Left renal pelvis (tissue), 4 donors: ENCODE measurements at places on chromosomes 7 and 10. TPM values are rescaled to one million over a fixed set of nuclear protein-coding genes. Genes with fewer than 3 reads are reported as not detected.

The RBP3 gene
- 0.04 TPM for polyA plus RNA-seq

The ZNF727 gene
- 0.22 TPM for polyA plus RNA-seq

The FAM204A gene
- 63.8 TPM for polyA plus RNA-seq

The SH2D4B gene
- polyA plus RNA-seq, result 0.16 TPM

- no peak for DNase-seq
Measured at GRCh38 chr10:55858730-55859129, 502.3 kb downstream of the ZWINT start.

DNA sequence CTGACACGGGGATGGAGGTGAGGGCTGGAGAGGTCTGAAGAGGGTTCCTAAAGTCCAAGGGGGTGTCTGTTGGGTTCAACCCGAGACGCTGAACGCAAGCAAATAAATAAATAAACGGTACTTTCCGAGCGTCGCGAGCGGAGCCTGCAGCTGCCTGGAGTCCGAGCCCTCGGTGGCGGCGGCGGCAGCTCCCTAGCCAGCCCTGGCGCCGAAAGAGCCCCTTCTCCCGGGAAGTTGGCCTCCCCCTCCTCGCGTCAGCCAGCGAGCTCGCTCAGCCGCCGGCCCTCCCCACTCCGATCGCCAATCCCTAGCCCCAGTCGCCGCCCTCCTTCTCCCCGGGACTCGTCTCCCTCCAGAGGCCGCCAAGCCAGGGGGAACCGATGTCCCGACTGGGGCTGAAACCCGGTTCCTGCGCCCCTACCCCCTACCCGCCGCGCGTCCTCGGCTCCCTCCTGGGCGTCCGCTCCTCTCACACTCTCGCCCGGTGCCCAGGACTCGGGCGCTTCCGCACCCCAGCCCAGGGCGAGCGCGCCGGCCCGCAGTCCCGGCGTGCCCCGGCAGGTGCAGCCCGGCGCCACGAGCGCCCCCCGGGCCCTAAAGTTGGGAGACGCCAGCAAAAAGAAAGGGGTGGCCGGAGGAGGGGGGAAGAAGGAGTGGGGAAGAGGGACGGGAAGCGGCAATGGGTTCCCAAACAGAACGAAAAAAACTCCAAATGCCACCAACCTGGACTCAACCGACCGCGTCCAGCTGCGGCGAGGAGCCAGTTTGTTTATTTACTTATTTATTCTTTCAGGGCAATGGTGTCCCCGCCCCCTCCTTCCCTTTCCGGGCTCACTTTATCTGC, at the start of gene GFRA1:
Gene GFRA1, minus strand, starts transcription at position 767 of the 844 bp plus-strand sequence. CDS start 1,177 bp downstream, outside the sequence.
- DNase-seq, result no peak

DNA sequence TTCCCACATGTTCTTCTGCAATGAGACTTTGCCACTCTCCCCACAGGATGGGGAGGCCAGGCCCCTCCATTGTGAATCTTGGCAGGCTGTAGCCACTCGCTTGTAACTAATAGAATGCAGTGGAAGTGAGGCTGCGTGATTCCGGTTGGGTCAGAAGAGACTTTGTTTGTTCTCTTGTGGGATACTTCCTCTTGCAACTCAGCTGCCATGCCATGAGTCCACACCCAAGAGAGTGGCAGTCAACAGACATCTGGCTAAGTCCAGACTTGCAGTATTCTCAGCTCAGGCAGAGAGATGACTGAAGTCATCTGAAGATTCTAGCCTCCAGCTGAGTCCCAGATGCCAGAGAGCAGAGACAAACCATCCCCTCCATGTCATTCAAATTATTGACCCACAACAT, 153.4 kb upstream of the GDF10 start:
- DNase-seq, result no peak

DNA sequence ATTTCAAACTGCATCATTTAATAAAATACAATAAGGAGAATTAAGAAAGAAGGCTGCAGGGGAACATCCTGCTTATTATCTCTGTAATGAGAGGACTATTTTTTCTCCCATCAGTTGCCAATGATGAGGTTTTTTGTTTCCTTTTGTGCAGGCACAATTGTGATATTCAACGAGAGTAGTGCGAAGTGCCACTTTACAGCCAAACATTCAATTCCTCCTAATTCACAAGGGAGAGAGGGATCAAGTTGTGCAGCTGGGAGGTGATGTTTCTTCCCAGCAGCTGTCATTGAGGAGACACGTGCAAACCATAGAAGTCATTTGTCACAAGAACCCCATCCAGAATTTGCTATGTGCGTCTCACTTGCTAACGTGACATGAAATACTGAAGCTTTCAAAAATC, 81.6 kb upstream of the ICA1 start:
- DNase-seq, result no peak

DNA sequence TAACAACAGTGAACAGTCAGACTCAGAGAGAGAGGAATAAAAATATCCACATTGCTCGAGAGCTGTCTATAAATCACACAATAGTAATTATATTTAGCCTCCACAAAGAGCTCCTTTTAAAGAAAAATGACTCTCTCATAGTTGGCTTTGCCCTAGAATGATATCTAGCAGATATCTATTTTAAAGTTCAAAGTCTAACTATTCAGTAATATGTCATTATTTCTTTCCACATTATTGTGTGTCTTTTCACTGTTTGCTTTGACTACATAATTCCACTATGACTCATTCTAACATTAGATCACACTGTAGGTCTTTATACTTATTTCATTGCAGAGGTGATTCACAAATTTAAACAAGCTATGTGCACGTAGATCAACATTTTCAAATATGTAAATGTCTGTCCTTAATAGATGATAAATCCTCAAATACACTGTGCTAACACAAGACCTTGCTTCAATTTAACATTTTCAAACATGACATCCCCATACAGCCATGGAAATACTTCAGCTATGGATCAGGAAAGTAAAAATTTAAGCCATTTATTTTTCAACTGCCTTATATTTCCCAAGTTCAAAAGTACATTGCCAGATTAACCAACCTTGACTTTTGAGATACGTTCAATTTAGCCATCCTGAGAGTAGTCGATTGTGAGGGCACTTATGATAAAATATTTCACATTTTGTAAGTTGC, 99.9 kb upstream of the AKR1E2 start:
- DNase-seq, result no peak

DNA sequence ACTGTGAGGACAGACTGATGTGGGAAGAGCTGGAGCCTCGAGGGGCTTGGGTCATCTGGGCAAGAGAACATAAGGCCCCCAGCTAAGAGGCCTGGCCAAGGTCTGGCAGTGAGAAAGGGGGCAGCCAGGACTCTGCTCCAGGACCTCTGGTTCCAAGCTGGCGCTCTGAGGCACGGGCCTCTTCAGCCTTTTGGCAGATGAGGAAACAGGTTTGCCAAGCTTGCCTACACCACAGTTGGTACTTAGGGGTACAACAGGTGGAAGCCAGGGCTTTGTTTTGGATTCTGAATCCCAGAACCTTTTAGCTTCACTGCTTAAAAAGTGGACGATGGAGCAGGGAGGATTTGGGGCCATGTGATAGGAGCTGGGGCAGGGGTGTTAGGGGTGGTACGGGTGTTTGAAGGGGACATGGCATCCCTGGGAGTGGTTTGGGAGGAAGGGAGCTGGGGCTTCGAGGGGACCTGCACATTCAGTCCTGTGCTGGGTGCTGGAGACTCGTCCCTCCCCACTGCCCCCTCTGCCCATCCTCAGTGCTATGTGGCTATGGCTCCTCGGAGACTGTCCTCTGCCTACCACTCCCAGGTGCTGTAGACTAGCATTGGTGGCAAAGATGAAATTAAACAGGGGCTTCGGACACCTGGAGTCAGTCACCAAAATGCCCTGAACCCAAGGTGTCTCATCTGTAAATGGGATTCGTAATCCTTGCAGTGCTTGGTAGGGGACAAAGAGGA, 30.3 kb downstream of the ZNF775 start:
- no peak for DNase-seq

DNA sequence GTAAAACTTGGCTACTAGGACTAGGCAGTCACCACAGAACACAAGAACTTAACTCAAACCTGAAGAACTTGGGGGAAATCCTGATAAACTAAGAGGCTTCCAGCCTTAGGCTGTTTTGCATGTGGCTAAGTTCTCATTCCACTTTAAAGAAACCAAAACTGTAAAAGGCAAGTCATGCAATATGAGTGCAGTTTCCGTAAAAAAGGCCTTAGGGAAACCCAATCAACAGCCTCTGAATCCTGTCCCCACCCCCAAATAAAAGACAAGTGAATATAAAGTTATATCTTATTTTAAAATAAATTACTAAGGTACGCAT, 95.1 kb downstream of the USP6NL start:
- DNase-seq, result no peak

DNA sequence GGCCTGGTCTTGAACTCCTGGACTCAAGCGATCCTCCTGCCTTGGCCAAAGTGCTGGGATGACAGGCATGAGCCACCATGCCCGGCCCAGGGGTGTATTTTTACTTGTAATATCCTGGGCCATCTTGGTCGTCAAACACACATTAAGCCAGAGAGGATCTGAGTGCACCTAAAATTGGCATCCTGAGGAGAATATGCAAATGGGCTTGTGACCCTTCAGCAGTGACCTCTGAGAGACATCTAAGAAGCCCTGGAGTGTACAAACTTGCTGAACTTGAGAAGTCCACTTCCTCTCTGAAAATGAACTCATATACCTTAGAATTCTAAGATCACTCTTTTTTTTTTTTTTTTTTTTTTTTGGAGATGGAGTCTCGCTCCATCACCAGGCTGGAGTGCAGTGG, 372.0 kb upstream of the C7orf33 start:
- DNase-seq, result no peak
